Stimulated activated CD4-positive, alpha-beta T cell treated with anti-CD3 and anti-CD28 coated beads, Interleukin-12 subunit alpha, Interleukin-12 subunit beta, amount 100 ng/mL, for 48 hours (primary cell): ENCODE measurements at places on chromosomes 7 and 10.
A peak's percentile ranks its signal among the peaks of the same experiment; 100 is the strongest.

GRCh38 chr7:268991-269390 lies 21.0 kb upstream of the FOXL3 start:
- no peak for DNase-seq

DNA sequence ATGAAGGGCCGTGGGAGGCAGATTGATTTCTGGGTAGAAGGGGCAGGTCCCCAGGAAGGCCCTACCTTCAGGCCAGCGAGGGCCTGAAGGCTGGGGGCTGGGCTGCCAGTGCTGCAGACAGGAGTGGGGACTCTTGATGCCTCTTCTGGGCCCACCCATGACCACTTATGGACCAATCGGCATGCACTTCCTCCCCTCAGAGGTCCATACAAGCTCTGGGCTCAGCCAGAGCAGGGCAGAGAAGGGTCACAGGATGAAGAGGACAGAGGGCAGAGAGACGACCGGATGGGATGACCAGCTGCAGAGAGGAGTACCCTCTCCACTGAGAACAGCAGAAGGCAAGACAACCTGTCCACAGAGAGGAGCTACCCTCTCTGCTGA lies 120.1 kb downstream of the DYNC2I1 start:
- no peak for DNase-seq

DNA sequence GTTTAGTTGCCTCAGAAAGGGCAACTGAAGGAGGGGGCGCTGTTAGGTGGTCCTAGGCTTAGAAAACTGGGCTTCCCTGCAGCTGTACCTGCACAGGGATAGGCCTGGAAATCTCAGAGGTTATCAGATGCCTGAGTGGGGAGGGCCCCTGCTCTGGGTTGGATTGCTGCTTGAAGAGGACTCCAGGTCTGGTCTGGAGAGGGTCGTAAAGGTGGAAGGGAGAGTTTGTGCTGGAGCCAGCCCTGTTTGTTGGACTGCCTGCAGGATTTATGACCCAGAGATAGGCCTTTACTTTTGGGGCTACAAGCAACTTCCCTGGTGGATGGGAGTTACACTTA lies 765.9 kb downstream of the GRID1 start:
- DNase-seq = no peak

DNA sequence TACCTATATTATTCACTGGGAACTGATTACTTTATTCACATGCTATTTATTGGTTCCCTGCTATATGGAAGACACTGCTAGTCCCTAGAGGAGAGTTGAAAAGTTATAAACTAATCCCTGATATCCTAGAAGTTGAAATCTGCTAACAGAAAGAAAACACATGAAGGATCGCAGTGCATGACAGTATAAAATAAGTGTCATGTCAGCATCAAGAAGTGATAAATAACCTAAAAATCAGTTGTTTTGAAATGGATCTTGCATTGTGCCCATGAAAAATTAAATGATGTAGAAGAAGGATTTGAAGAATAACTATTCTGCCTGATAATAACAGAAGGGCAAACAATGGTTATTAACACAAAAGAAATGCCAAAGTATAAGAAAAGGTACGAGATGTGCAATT lies 293.3 kb upstream of the LRRN3 start:
- DNase-seq = no peak

GRCh38 chr7:30914596-30914995 lies 2.9 kb downstream of the AQP1 start:
- no peak for DNase-seq

DNA sequence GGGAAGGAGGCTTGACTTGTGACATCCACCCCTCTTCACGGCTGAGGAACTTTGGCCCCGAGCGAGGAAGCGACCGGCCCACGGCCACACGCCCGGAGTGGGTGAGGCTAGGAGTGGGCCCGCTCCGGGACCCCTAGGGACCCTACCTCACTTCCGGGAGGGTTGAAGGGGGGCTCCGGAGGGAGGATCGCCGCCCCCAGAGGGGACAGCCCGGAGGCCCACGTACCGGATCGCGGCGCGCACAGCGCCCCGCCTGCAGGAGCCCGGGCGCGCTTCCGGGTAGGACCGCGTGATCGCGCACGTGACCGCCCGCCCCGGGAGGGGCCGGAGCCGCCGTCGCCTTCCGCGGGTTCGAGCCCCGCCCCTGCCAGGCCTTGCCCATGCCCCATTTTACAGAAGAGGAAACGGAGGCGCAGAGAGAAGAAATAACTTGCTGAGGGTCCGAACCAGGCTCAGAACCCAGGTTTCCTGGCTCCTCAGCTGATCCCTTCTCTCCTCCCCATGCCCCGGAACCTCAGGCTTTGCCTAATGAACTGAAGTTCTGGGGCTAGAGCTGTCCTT lies at the start of gene HPS1:
HPS1 (minus strand) TSS at position 275 of the 561 bp plus-strand sequence. CDS start 3,695 bp downstream, outside the sequence.
- DNase-seq = peak; percentile 76

GRCh38 chr7:116261904-116262303 lies 51.6 kb downstream of the TES start:
- no peak for DNase-seq

- DNase-seq = no peak
Measured at GRCh38 chr7:130435311-130435854, 5.4 kb downstream of the CEP41 start.
